ENCODE measurements at places on chromosomes 1 and 21. TPM values are rescaled to one million over a fixed set of nuclear protein-coding genes. Genes with fewer than 3 reads are reported as not detected.

The PPIE gene
- 60.0 TPM for total RNA-seq

The SCNM1 gene
- 60.1 TPM for total RNA-seq

The IL12RB2 gene
- 0.17 TPM for total RNA-seq

The C2CD4D gene
- total RNA-seq: 1.3 TPM

- DNase-seq: no peak
These were observed 41.5 kb upstream of the SAMD13 start for GRCh38 chr1:84259989-84260388.

- DNase-seq: no peak
These were observed 363.0 kb downstream of the NUF2 start for GRCh38 chr1:163684785-163685184.

DNA sequence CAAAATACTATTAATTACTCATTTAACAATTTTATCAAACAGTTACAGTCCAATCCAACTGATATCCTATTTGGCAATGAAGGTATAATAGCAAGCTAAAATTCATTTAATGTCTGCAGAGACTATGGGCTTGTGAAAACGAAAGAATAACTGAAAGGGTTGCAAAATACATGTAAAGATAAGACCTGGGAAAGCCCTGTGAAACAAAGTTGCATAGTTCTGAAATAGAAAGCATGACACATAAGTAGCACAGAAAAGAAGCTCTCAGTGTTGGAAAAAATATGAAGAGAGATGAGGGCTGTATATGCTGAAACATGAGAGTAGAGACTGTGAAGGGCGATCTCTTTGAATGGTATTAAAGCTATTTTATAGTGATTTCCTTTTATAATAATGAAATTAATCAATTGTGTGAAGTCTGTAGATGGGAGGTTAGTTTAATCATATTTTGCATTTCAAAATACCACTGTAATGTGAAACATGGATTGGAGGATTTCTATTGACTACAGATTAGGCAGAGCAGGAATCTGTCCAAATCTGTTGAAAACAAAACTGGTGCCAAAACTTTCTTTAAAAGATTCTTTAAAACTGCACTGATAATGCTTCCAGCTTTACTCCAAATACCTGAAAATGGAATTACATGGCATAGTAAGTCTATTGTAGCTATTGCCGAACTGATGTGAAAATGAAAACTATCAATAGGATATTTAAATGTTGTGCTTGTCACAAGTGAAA lies 1518.9 kb upstream of the B3GALT2 start:
- no peak for DNase-seq

DNA sequence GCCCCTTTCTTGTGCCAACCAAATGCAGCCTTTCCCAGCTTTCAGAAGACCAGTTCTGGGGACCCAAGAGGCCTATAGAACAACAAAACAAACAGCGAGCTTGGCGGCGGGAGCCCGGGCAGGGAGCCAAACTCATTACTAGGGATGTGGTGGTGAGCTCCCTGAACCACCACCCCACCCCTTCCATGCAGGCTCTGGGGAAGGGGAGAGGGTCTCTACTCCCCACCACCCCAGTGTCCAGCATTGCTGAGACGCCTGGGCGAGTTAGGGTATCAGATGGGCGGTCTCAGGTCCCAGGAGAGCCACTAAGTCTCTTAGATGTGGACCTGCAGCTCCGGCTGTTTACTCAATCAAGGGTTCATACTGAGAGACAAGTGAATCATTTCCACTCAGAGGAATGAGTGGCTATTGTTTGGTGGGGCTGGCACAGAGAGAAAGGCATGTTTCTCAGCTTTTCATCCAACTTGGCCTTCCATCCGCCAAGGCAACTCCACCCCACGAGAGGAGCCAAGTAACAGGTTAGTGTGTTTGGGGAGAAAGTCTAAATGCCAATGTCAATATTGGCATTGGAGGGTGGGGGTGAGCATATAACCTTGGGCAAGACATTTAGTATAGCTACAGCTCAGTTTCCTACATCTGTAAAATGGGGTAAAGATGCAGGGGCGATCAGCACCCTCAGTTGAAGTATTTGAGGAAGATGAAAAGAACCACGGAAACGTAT lies 40.9 kb downstream of the PLXNA2 start:
- no peak for DNase-seq

- DNase-seq: no peak
These were observed 182.5 kb upstream of the JUN start for GRCh38 chr1:58966103-58966916.

GRCh38 chr1:205061227-205061626 lies 18.2 kb downstream of the CNTN2 start:
- no peak for DNase-seq

DNA sequence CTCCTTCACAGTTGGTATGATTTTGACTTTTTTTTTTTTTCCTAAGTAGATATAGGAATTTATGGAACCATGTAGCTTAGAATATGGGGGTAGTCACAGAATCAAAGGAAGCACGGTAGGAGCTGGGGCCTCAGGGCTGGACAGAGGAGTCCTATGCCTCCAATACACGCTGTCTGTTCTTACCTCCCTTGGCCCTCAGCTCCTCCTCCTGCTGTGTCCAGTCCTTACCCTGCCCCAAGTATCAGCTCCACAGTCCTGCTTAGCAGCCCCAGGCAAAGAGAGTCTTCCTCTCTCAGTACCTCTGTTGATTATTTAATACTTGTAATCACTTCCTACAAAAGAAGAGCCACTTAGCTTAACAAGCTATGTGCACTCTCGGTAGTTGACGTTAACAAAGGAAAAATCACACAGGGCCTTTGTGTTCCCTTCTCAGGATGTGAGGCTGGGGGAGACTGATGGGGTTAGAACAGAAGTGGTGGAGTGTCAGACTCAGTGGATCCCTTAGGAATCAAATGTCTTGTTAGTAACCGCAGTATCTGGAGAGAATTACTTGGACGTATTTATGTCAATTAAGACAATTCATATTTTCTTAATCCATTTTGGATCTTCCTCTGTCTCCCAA lies 292.3 kb downstream of the HHAT start:
- DNase-seq: no peak

DNA sequence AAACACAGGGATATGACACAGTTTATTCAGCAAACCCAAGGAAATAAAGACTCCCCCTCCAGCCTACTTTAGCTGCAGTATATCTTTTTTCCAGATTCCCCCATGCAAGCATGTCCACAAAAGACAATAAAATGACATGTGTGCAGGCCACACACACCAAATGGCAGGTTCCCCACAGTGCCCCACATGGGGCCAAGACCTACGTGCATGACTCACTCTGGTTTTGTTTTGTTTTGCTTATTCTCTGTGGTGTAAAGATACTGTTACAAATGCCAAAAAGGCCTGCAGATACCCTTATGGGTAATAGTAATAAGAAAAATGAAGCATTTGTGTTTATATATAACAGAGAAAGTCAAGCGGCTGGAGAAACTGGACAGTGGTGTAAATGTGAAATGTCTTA lies 71.6 kb downstream of the RD3 start:
- no peak for DNase-seq

DNA sequence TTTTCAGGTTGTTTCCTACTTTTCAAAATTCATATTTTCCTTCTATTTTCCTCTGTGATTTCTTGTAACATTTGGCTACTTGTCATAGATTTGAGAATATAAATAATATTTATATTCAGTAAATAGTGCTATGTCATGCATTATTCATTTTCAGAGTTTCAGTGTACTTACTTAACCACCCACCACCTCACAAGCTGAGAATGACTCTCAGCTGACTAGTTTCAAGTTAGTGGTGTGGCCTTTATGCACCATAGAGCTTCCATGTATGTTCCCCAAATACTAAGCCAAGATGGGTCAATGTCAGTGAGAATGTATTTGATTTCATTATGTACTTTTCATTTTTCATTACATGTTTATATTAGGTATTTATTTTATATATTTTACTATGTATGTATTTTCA lies 56.9 kb upstream of the RGS1 start:
- DNase-seq: no peak

- DNase-seq: peak; percentile 14
These were observed 251.1 kb upstream of the ADGRL2 start for GRCh38 chr1:81549588-81550127.
